ENCODE measurements at places on chromosomes 7 and 10.

GRCh38 chr10:50333872-50334271, 82.6 kb upstream of the ASAH2 start:
- DNase-seq = no peak

- DNase-seq = no peak
Observed at GRCh38 chr7:127949769-127950222, 81.4 kb downstream of the LRRC4 start.

- no peak for DNase-seq
Observed at GRCh38 chr7:98870807-98871491, 1.1 kb upstream of the TMEM130 start.

GRCh38 chr7:107384025-107384424, 85.8 kb upstream of the GPR22 start:
- no peak for DNase-seq

DNA sequence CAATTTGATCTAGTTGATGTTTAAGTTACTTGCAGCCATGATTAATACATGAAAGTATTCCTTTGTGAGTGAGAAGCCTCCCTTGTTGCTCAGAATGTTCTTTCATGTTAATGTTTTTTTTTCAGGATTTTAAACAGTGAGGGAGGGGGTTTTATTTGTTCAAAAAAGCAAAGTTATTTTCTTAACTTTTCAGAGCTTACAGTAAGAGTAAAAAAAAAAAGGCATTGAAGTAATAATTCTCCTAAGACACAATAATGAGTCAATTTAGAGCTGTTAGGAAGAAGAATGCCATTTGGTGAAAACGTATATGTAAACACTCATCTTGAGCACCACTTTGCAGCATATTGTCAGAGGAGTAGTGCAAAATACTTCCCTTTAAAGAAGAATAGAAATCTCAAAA, 105.8 kb downstream of the SEMA3A start:
- DNase-seq = no peak

GRCh38 chr10:51427758-51428157, 271.6 kb downstream of the CSTF2T start:
- DNase-seq = no peak

DNA sequence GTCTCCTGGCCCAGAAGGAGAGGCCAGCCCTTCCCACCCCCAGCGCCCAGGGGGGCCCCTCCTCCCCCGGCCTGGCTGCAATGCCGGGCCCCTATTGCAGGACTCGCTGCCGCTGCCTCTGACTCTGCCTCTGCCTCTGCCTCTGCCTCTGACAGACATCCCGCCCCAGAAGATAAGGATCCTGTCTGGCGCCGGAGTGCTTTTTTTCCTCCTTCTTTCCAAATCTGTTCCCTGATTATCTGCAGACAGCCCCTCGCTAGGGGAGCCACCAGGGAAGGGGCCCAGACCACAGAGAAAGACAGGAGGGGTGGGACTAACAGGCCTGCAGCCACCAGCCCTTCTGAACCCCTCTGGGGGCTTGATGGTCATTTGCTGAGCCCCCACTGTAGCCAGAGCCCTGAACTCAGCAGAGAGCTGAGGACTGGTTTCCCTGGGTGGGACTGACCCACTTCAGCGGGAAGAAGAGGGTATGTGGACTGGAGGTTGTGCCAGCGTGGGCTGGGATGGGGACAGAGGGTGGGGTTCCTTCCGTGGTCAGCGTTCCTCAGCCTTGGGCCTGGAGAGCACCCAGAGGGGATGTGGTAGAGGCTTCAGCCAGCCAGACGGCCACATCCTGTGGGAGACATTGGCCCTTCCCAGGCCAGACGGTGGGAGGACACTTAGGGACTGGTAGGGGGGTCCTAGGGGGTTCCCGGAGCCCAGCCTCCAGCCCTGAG, 22.8 kb downstream of the UNC5B start:
- DNase-seq = no peak

GRCh38 chr7:46133072-46133471, 212.0 kb upstream of the IGFBP3 start:
- DNase-seq = no peak

- DNase-seq = no peak
Observed at GRCh38 chr7:45986355-45987298, 65.6 kb upstream of the IGFBP3 start.

DNA sequence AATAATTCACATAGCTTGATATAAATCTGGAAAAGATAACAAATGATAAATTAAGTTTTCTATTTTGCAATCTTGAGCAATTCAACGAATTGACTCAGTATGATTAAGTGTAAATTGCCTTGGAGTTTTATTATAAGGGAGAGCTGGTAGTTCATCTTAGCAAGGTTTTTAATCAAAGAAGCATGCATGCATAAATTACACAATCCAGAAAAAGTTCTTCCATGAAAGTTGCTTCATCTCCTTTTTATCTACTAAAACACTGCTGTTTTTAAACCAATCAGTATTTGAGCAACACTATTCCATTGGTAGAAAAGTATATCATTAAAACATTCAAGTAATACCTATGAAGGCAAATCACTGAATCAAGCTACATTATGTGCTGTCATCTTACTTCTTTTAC, 47.6 kb downstream of the POT1 start:
- no peak for DNase-seq

DNA sequence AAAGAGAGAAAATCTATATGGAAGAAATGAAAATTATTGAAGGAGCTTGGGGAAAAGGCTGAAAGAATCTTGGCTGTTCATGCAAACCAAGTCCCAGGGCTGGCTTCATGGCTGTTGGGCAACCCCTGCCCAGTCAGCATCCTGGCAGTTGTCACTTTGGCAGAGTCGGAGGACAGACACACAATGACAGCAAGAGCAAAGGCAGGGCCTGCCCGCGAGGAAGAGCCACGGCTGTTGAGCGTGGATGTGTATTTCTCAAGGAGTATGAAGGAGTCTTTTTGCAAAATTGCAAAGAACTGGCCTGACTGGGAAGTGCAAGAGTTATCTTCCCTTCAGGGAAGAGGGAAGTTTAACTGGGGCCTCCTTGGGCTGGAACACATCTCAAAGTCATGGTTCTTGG, 11.7 kb downstream of the PTPRE start:
- DNase-seq = no peak

DNA sequence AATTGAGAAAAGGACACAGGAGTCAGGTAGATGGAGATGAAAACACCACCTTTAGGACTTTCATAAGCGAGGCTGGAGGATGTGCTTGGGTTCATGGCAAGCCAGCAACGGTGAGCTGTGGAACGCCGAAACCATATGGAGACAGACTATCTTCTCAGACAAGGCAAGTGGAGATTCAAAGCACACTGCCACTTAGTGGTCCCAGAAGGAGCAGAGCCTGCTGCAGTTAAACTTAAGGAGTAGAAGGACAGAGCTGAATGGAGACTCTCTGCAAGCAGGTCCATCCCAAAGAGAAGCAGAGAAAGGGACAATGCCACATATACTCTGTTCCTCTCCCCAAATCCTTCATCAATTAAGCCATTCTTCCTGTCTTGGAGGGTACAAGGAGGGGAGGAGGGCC, 236.3 kb upstream of the HABP2 start:
- no peak for DNase-seq

DNA sequence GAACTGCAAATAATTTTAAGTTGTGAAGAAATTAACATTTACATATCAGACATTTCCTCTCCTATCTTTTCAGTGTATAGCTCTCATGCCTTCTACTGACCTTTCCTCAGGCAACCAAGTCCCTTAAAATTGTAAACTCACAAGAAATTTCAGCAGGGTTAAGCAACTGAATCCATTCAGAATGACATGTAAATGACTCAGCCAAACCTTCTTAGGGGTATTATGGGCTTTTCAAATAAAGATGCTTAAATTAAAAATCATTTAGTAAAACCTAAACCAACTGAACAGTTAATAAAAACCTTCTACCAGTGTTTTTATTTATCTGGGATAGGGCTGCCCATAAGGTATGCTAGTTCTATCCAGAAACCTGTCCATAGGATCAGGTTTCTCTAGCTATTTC, 20.7 kb downstream of the WAPL start:
- no peak for DNase-seq

DNA sequence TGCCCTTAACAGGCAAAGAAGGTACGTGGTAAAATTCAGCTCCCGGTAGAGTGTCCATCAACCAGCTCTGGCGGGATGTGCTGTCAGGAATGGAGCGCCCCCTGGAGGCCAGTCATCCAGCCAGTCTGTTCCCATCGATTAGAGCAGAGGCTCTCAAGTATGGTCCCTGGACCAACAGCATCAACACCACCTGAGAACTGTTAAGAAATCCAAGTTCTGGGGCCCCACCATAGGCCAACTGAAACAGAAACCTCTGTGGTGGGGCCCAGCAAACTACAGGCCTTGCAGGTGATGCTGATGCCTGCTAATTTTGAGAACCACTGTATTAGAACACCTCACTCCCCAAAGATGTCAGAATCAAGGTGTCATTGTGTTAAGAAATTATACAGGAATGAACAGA, 109.2 kb downstream of the DPY19L1 start:
- peak; percentile 22 for DNase-seq

GRCh38 chr7:49187543-49188268, 263.4 kb downstream of the CDC14C start:
- no peak for DNase-seq

- DNase-seq = no peak
Observed at GRCh38 chr10:3708852-3709251, 76.2 kb downstream of the KLF6 start.

GRCh38 chr10:129024046-129024445, 443.0 kb upstream of the MGMT start:
- DNase-seq = no peak

DNA sequence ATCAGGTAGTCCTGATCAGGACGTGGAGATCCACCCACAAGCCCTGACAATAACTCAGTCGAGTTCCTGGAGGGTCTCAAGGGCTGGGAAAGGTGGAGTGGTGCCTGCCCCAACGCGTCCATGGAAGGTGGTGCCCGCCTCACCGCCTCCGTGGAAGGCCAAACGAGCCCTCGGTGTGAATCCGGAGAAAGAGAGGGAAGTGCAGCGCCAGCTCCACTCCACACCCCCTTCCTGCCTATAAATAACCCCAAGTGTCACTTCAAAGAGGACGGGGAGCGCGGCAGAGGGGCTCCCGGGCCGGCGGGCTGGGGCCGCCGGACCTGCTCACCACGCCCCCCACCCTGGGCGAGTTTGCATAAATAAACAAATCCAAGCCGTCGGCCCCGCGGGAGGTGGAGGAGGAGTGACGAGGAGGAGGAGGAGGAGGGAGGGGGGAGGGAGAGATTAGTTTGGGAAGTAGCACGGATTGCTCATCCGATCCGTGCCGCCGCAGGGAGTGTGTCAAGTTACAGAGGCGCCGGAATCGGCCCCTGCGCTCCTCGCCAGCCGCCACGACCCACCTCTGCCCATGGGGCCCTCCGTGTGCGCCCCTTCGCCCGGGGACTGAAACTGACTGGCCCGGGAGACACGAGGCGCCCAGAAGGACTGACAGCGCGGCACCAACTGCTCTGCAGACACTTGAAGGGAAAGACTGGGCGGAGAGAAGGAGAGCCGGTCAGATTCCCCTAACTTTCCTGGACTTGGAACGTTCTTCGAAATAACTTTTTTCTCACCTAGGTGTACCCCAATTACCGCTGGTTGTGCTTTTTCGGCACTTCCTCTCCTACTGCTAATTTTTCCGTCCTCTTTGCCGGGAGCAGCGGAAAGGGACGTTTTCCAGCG, at the start of gene COL13A1:
COL13A1 (plus strand) TSS at position 473 of the 882 bp plus-strand sequence. CDS start 518 bp downstream, outside the sequence.
- no peak for DNase-seq

DNA sequence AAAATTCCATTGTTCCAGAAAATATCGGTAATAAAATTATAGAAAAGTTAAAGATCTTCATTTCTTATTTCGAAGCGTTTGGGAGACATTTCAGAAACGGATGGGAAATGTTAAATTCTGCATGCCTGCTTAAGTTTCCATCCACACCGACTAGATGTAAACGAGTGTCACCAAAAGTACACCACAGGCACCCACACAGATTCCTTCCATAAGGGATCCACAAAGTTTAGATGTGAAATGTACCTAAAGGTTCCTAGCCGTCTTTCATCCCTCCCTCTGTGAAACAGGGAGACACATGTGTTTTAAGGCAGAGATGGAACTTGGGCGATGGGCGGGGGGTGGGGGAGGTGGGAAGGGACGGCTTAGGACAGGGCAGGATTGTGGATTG, 621 bp upstream of the CAV1 start:
- DNase-seq = no peak
